ENCODE measurements at places on chromosomes 2 and 18. TPM values are rescaled to one million over a fixed set of nuclear protein-coding genes. Genes with fewer than 3 reads are reported as not detected.

Gene PAX8
- total RNA-seq = 0.66 TPM

Gene SPOPL
- total RNA-seq = 11.4 TPM

Gene MEP1B
- not detected for total RNA-seq

Gene FOXI3
- total RNA-seq = 13.5 TPM

Gene GCG
- 0.14 TPM for total RNA-seq

Gene TMEM17
- 1.2 TPM for total RNA-seq

Gene IHH
- not detected for total RNA-seq

Gene TLK1
- 99.6 TPM for total RNA-seq

Gene UGT1A3
- not detected for total RNA-seq

Gene SP9
- 0.07 TPM for total RNA-seq

Gene CYP27A1
- 9.3 TPM for total RNA-seq

Gene ALPP
- total RNA-seq = 0.20 TPM

- DNase-seq = no peak
Measured at GRCh38 chr2:55141572-55142413, 90.3 kb downstream of the CLHC1 start.

DNA sequence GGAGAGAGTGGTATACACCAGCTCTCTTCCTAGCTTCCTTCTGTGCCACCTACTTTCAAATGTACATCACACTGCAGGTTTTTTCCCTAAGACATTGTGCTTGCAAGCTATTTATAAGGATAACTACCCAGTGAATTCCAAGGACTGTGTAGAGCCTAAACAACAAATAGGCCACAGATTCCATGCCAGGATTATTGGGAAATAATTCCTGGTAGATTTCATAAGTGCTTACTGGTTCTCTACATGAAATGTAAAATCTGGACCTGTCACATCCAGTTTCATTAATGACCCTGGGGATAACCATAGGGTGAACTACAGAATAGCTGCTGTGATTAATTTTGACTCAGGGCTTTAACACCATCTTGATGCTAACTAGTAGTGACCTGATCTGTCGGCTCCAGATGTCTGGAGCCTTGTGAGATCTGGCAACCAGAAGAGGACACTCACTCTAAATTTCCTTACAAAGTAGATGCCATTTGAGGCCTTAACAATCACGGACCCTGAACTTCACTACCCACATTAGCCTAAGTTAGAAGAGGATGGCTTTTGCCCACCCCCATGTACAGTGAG is 34.3 kb upstream of the LGALSL start:
- DNase-seq = no peak

DNA sequence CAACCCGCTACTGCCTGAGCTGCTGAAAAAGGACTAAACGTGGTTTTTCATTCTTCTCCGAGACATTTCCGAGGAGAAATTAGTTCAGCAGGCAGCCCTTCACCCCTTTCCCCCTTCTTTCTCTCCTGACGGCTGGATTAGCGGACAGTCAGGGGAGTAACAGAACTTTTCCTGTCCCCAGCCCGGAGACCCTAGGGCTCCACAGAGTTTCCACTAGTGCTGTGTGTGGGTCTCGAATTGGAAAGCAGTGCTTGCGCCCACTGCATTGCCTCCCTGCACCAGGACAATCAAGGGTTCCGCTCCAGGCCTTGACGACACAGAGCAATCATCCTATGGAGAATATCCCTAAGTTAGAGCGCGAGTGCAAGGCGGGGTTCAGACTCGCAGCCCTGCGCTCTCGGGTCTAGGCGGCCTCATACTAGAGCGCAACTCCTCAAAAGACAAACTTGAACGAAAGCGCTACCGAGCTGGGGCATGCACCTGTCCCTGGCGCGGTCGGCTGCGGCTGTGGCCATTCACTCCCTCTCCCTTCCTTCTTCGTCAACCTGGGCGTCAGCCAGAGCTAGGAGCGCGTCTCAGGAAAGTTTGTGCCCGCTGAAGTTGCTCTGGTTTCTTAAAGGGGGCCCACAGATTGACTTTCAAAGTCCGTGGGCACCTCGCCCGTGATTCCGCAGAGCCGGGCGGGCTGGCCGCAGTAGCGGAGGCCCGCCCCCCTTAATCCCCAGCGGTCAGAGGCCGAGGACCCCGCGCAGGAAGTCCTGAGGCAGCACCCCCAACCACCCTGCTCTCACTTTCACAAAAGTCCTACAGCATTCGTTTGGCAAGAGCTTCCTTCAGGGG is 801 bp downstream of the OSR1 start:
- peak; percentile 42 for DNase-seq

GRCh38 chr2:98293931-98294687 is 52.1 kb upstream of the CNGA3 start:
- no peak for DNase-seq

- peak; percentile 65 for DNase-seq
Measured at GRCh38 chr2:11411768-11412448, 54.1 kb downstream of the E2F6 start.

DNA sequence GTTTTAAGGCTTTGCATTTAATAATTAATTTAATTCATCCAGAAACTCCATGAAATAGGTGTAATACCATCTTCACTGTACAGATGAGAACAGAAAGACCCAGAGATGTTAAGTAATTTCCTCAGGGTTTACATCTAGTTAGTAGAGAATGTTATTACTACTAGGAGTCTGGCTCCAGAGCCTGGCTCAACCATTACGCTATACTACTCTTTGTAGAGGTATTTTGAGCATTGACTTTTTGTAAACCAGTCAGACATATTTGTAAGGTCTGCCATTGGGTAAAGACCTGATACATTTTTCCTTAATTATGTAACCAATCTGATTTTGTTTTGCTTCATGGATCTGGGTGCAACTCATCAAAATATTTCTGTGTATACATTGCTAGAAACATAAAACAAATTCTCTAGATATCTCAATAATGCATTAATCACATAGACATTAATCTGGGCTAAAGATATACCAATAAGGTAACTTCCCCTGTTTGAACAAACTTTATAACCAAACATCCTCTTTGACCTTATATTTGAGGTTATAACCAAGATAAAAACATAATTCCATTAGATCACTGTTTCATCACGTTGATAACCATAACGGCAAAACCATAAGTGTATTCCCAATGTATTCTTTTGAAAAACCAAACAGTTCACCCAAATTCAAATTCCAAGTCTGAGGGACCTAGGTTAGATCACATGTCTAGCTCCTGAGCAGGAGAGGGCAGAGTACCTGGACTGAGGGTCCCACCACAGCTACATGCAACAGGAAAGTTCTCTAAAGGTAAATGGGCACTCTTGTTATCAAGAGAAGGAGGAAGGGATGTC is 135.0 kb downstream of the IKZF2 start:
- no peak for DNase-seq

DNA sequence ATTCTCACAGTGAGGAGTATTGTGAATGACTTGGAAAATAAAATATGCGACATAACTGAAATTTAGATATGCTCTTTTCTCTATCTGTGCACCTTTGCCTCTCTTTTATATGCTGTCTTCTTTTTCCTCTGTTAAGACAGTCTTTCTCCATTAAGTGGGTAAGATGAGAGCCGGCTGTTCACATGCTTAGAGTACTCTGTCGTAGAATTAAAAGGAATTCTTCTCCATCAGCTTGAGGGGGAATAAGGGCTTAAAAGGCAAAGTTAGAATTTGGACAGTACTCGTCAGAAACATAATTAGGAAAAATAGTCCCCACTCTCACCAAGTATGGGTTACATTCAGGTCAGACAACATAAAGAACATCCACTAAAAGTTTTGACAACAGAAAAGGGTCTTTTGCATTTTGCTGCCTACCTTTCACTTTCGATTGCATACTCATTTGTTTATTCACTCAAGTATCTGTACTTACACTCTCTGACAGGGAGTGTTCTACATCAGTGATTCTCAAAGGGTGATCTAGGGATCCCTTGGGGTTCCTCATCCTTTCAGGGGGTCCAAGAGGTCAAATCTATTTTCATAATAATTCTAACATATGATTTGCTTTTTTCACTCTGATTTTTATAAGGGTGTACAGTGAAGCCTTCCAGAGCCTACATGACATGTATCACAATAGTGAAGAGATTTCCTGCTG is 48.0 kb downstream of the ARHGAP15 start:
- DNase-seq = no peak

- no peak for DNase-seq
Measured at GRCh38 chr18:63063171-63063570, 256.4 kb downstream of the BCL2 start.

GRCh38 chr18:42182728-42183700 is 228.0 kb downstream of the PIK3C3 start:
- no peak for DNase-seq

- DNase-seq = no peak
Measured at GRCh38 chr2:105104208-105104731, 66.4 kb downstream of the MRPS9 start.

DNA sequence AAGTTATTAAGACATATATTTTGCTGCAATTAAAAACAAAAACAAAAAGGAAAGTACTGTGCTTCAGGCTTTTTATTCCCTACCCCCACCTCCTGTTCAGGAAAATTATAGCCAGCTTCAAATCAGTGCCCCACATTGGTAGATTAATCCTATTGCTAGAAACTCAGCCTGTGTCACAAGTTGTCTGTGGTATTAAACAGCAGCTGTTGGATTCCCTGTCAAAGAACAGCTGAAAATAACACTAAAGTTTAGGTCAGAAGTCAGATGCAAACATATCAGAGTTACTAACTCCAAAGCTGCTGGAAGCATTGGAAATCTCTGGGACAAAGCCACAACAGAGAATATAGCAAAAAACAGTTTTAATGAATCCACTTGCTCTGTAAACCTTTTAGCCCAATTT is 818 bp upstream of the CCDC141 start:
- no peak for DNase-seq

DNA sequence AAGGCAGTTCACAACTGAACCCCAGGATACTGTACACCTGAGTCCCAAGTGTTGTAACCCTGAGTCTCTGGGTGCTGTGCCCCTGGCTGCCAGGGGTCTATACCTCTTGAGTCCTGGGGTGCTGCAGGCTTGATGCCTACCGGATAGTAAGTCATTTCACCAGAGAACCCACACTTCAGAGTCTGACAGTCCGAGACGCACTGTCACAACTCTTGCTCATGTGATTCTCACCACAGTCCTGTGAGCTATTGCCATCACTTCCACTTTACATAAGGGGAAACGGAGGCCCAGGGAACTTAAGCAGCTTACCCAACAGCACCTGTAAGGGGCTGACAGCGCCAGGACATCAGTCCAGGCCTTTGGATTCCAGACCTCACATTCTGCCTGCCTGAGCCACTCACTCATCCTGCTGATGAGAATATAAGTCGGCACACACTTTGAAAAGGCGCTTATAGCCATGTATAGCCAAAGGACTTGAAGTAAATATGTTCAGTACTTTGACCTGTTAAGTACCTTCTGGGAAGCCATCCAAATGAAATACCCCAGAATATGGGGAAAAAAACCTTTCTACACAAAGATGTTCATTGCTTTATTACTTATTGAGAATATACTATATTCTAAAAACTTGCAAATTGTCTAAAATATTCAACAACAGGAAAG is 180.7 kb upstream of the ID2 start:
- no peak for DNase-seq

DNA sequence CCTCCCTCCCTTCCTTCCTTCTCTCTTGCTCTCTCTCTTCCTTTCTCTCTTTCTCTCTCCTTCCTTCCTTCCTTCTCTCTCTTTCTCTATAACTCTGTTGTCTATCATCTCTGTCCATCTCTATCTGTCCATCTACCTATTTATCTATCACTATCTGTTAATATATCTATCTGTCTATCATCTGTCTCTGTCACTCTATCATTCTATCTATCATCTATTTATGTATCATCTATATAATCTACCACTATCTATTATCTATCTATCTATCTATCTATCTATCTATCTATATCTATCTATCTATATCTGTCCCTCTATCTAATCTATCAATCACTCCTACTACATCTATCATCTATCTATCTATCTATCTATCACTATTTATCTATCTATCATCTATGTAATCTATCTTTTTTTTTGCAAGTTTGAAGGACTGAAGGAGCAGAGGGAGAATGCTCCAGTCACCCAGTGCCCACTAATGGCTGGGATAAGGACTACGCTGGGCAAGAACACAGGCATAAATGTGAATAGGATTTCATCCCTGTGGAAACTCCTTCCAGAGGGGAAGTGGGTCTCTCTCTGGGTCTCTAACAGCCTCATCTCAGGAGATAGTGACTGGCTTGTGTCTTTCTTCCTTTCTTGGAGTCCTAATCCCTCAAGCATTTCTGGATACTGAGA is 427.0 kb downstream of the LPIN1 start:
- no peak for DNase-seq

GRCh38 chr2:73083886-73084800 is 12.6 kb upstream of the SFXN5 start:
- no peak for DNase-seq

- DNase-seq = peak; percentile 28
Measured at GRCh38 chr2:86518481-86518880, 44.8 kb downstream of the CHMP3 start.

DNA sequence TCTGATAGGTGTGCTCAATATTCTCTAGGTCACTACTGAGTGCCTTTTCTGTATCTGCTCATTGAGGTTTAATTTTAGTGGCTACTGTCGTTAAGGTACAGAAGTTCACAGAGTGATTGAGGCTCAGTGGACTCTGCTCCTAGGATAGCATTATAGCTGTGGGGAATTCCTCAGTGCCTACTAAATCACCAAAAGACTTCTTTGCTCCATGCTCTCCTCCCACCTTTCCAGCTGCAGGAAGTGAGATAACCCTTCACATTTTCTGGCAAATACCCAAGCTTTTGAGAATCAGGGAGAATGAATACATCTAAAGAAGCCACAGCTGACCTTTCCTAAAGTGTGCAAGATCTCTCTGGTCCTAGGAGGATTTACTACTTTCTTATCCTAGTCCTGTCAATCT is 95.2 kb upstream of the FSIP2 start:
- DNase-seq = no peak

DNA sequence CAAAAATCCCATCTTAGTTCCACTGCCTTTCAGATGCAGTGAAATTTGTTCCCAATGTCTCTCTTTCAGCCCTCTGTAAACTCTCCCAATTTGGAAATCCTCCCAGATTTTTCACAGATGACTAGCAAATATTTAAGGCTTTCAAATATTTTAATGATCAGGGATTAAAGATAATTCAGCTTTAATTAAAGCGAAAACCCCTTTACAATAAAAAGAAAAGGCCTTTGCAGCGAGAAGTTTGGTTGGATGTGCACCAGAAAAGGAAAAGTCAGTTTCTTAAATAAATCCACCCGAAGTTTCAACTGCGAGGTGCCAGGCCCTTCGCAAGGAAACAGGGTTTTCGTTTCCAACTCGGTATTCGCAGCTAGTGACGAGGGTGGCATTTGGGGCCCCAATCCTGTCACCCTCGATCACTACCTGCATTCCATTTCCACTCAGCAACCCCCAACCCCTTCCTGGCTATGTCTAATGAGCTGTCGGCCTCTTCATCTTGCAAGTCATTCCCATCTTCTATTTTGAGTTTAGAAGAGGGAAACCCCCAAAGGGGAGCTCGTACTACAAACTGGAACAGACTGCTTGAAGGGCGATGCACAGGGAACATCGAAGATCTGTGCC is 1.5 kb downstream of the RAX start:
- DNase-seq = no peak

GRCh38 chr18:35073186-35074105 is 32.2 kb downstream of the MAPRE2 start:
- no peak for DNase-seq

Measured in WTC11 (cell line).